ENCODE measurements at places on chromosomes 3 and 15.

DNA sequence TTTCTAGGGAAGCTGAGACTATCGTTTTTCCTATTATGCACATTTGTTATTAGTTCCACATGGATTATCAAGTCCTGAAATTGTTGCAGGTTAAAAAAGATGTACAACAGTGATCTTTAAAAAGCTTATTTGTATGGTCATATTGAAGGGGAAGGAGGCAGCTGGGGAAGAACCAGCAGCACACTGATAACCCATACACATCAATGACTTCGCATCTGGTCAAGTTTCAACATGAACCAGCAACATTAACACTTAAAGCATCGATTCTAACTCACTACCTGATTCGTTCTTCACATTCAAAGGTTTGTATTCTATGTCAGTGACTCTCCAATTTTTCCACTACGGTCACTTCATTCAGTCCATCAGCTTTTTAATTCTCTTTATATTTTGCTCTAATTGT, 56.4 kb downstream of the NCEH1 start:
- DNase-seq = no peak

DNA sequence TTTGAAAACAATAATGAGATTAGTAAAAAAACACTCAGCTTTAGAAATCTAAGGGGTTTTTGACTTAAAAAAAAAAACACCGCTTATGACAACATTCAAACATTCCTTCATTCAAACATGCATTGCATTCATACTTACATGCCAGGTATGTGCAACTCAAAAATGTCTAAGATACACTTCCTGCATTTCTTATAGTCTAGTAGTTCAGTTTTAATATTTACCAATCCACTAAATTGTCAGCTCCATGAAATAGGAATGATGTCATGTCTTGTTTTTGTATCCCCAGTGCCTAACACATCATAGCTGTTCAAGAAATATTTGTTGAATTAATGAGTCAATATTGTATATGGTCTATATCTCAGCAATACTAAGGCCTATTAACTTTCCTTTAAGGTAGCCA, 51.7 kb downstream of the EIF4E3 start:
- DNase-seq = no peak

- DNase-seq = no peak
Measured at GRCh38 chr15:80924278-80924677, 65.3 kb downstream of the MESD start.

DNA sequence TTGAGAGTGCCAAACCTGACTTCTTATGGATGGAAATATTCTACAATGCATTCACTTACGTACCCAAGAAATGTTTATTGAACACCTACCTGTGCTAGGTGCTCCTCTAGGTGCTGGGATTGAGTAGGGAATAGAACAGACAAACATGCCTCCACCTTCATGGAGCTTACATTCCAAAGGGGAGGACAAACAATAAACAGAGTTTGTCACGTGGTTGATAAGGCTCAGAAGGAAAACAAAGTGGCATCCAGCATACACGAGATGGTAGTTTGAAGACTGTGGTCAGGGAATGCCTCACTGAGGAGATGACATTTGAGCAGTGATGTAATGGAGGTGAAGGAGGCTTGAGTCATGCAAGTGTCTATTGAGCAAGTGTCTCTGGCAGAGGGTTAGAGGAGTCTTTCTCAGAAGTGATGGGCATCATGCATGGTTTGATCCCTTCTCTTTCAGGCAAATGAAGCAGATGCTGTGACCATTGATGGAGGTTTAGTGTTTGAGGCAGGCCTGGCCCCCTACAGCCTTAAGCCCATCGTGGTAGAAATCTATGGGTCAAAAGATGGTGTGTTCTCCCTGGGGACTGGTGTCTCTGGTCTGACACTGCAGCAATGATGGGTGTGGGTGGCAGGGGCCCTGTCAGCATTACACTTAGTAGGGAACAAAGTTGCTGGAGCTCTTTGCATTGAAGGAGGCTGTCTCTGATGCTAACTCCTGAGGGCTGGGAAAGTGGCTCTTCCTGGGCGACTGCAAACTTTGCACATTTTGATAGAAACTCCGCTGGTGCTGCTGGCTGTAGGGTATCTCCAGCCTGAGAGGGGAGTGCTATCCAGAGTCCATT, 29.7 kb upstream of the TOPBP1 start:
- DNase-seq = no peak

- DNase-seq = no peak
Measured at GRCh38 chr15:78932258-78932808, 12.5 kb downstream of the CTSH start.

Measured in stimulated activated CD4-positive, alpha-beta T cell treated with anti-CD3 and anti-CD28 coated beads, Interleukin-4, amount 100 ng/mL, for 1 hour (primary cell).